ENCODE measurements at places on chromosomes 2 and 18. TPM values are rescaled to one million over a fixed set of nuclear protein-coding genes. Genes with fewer than 3 reads are reported as not detected.
A peak's percentile ranks its signal among the peaks of the same experiment; 100 is the strongest.

Gene NPHP1
- 5.1 TPM for total RNA-seq

Gene EFHD1
- 5.4 TPM for total RNA-seq

Gene UGT1A4
- not detected for total RNA-seq

Gene TUBB8B
- 0.31 TPM for total RNA-seq

Gene LDLRAD4
- 26.2 TPM for total RNA-seq

Gene GTF3C2
- total RNA-seq: 89.3 TPM

Gene IL36A
- total RNA-seq: not detected

GRCh38 chr2:216006164-216006663, 7.1 kb downstream of the MREG start:
- H3K4me3 ChIP-seq: no peak overlapping the region
- H3K27ac ChIP-seq: no peak overlapping the region
- H3K4me1 ChIP-seq: peaks cover 11% of the 10 kb centered on the region
- H3K27me3 ChIP-seq: no peaks in the 10 kb centered on the region

GRCh38 chr2:134917888-134918525, 615 bp upstream of the CCNT2 start:
- H3K36me3 ChIP-seq: peaks cover 2% of the 10 kb centered on the region
- no peaks in the 10 kb centered on the region for H3K27me3 ChIP-seq
- peaks cover 14% of the 10 kb centered on the region for H3K4me1 ChIP-seq
- no peak for DNase-seq
- peak overlapping the region; percentile 98 for H3K4me3 ChIP-seq
- H3K27ac ChIP-seq: peak overlapping the region; percentile 100

GRCh38 chr2:188315750-188316149, 24.1 kb downstream of the GULP1 start:
- no peaks in the 10 kb centered on the region for H3K27me3 ChIP-seq
- H3K4me3 ChIP-seq: no peak overlapping the region
- peaks cover 4% of the 10 kb centered on the region for H3K4me1 ChIP-seq
- H3K36me3 ChIP-seq: peaks cover 24% of the 10 kb centered on the region
- no peak for DNase-seq

- no peak for DNase-seq
- H3K4me1 ChIP-seq: peaks cover 9% of the 10 kb centered on the region
- H3K4me3 ChIP-seq: no peak overlapping the region
- peaks cover 52% of the 10 kb centered on the region for H3K27me3 ChIP-seq
- no peak overlapping the region for H3K27ac ChIP-seq
Measured at GRCh38 chr18:44848644-44849335, 168.1 kb downstream of the SETBP1 start.

- no peak for DNase-seq
- no peak within 1 kb of the TSS for H3K4me3 ChIP-seq
- no peaks in the 10 kb centered on the region for H3K36me3 ChIP-seq
- peaks cover 43% of the 10 kb centered on the region for H3K27me3 ChIP-seq
- H3K27ac ChIP-seq: no peak within 1 kb of the TSS
- peaks cover 1% of the 10 kb centered on the region for H3K4me1 ChIP-seq
Measured at GRCh38 chr2:27275211-27276150, at the start of gene DNAJC5G. Gene DNAJC5G, plus strand, starts transcription at chr2:27275433. Its CDS starts 1,296 bp downstream, at chr2:27276729.

- peak overlapping the region; percentile 99 for H3K4me3 ChIP-seq
- peaks cover 5% of the 10 kb centered on the region for H3K27me3 ChIP-seq
- DNase-seq: peak; percentile 62
- H3K4me1 ChIP-seq: peaks cover 34% of the 10 kb centered on the region
Measured at GRCh38 chr2:1742681-1743395, 1.5 kb downstream of the PXDN start.

DNA sequence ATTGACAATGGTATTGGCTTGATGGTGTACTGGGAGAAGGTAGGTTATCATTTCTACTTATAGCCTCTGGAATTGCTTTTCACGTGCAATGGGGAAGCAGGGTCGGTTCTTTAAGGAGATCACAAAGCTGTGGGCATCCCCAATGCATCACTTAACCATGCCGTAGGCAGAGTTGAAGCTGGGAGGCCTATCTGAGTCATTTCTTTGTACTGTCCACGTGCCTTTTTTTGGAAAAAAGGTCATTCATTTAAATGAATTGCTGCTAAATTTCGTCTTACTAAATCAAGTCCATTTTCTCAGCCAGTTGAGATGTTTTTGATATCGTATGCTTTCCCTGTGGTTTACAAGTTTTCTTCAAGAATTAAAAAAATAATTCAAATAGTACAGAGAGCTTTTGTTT, 17.2 kb upstream of the GYPC start:
- no peaks in the 10 kb centered on the region for H3K36me3 ChIP-seq
- no peak overlapping the region for H3K27ac ChIP-seq
- DNase-seq: no peak
- H3K4me3 ChIP-seq: no peak overlapping the region
- peaks cover 8% of the 10 kb centered on the region for H3K27me3 ChIP-seq
- no peaks in the 10 kb centered on the region for H3K4me1 ChIP-seq

- H3K36me3 ChIP-seq: no peaks in the 10 kb centered on the region
- peaks cover 26% of the 10 kb centered on the region for H3K4me1 ChIP-seq
- H3K27me3 ChIP-seq: no peaks in the 10 kb centered on the region
- peak overlapping the region; percentile 81 for H3K4me3 ChIP-seq
- peak overlapping the region; percentile 84 for H3K27ac ChIP-seq
Measured at GRCh38 chr2:131104487-131105155, 515 bp upstream of the PLEKHB2 start.

- H3K4me3 ChIP-seq: no peak overlapping the region
- DNase-seq: no peak
- peak overlapping the region; percentile 59 for H3K27ac ChIP-seq
Measured at GRCh38 chr18:50563376-50563775, 3.5 kb downstream of the MAPK4 start.

DNA sequence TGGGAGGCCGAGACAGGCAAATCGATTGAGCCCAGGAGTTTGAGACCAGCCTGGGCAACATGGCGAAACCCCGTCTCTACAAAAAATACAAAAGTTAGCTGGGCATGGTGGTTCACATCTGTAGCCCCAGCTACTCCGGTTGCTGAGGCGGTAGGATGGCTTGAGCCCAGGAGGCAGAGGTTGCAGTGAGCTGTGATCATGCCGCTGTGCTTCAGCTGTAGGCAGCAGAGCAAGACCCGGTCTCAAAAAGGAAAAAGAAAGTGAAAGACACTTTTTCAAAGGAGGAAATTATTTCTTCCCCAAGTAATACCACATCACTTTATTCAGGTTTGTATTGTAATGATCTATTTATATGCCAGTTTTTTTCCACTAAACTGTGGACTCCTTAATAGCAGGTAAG, 35.7 kb upstream of the TAF4B start:
- H3K27ac ChIP-seq: no peak overlapping the region
- no peaks in the 10 kb centered on the region for H3K4me1 ChIP-seq
- no peaks in the 10 kb centered on the region for H3K36me3 ChIP-seq
- H3K4me3 ChIP-seq: no peak overlapping the region

GRCh38 chr2:129439406-129440302, 539.8 kb upstream of the RAB6C start:
- no peak overlapping the region for H3K27ac ChIP-seq
- H3K27me3 ChIP-seq: peaks cover 13% of the 10 kb centered on the region
- H3K36me3 ChIP-seq: no peaks in the 10 kb centered on the region
- DNase-seq: no peak
- peaks cover 30% of the 10 kb centered on the region for H3K4me1 ChIP-seq

DNA sequence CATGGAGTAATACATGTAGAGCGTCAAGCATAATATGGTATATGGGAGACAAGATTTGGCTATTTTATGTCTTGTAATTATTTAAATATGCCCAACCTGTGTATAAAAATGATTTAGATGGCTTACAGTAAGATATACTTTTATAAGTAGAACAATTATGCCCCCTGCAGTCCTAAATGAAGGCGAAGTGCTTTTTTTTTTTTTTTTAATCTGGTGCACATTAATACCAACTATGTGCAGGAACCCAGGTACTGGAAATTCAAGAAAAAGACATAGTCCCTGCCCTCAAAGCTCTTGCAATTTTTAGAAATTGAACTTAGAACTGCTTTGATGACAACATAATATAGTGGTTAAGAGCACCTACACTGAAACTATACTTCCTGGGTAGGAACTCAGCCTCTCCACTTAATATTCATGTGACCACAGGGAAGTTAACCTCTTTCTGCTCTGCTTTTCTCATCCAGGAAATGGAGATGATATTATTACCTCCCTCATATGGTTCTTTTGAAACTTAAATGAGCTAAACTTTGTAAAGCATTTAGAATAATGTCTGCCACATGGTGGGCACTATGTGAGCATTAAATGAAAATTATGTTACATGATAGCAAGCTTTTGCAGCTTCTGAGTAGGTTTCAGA, 38.1 kb downstream of the AFTPH start:
- H3K27ac ChIP-seq: no peak overlapping the region
- no peak overlapping the region for H3K4me3 ChIP-seq
- DNase-seq: no peak

DNA sequence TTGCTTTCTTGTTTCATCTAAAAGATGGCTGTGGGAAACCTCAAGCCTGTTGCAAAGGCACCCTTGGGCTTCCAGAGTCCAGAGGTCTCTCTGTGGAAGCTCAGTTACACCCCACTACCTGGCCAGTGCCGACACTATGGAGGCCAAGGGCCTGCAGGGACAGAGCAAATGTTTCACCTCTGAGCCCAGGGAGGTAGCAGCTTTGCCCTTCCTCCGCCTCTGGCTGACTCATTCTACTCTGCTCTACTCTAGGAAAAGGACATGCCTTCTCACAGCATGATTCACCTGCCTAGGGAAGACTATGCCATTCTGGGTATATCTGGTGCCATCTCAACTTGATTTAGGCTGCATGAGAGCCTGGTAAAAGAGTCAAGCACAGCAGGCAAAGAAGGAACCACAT, 12.2 kb downstream of the MYOM1 start:
- no peaks in the 10 kb centered on the region for H3K27me3 ChIP-seq
- H3K27ac ChIP-seq: no peak overlapping the region
- no peak overlapping the region for H3K4me3 ChIP-seq
- peaks cover 8% of the 10 kb centered on the region for H3K36me3 ChIP-seq
- DNase-seq: no peak
- peaks cover 12% of the 10 kb centered on the region for H3K4me1 ChIP-seq

GRCh38 chr2:105915005-105915558, 170.4 kb downstream of the NCK2 start:
- H3K4me1 ChIP-seq: no peaks in the 10 kb centered on the region
- H3K27me3 ChIP-seq: no peaks in the 10 kb centered on the region
- DNase-seq: no peak
- no peak overlapping the region for H3K27ac ChIP-seq

DNA sequence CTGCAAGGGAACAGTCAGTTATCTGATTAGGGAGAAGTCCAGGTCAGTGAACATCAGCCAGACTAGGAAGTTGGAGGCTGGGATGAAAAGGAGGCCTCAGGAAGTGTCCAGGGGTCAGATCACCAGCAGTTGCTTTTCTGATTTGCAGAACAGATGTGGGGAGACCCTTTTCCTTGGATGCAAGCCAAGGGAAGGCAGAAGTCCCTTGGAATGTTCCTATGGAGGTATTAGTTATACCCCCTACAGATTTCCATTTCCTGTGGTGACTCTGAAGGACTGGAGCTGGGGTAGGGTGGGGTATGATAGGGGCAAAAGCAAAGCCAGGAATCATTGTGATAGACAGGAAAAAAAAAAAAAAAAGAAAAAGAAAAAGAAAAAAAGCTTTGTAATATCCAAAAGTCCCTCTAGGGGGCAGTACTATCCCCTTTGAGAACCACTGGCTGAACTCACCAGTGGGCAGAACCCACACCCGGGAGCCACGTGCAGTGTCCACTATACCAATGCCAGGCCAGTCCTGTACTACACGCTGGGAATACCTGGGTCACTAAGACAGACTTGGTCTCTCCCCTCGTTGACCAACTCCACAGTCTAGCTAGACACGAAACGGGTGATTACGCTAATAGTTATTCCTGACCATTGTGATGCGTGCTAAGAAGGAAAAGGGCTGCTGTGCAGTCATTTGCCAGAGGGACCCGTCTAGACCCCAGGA, 7.4 kb downstream of the DYSF start:
- peaks cover 18% of the 10 kb centered on the region for H3K27me3 ChIP-seq
- no peak overlapping the region for H3K27ac ChIP-seq
- H3K4me3 ChIP-seq: no peak overlapping the region
- peaks cover 11% of the 10 kb centered on the region for H3K4me1 ChIP-seq
- no peaks in the 10 kb centered on the region for H3K36me3 ChIP-seq

DNA sequence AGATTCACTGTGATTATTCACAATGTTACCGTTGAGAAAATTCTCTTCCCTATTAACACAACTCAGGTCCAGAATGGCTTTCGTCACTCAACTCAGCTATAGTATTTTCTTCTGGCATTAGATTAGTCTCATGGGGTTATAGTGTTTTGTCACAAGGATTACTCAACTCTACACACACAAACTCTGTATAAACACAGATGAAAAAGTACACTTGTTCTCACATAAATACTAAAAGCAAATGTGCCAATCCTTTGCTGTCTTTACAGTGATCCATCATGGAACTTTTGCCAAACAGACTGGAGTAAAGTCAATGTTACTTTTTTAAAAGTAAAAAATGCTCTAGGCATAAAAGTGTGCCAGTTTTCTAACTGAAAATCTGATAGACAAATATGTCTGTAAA, 267.6 kb downstream of the RBM43 start:
- peaks cover 20% of the 10 kb centered on the region for H3K4me1 ChIP-seq
- peaks cover 15% of the 10 kb centered on the region for H3K36me3 ChIP-seq
- no peak overlapping the region for H3K27ac ChIP-seq
- H3K4me3 ChIP-seq: no peak overlapping the region
